ENCODE measurements at places on chromosomes 3 and 15.

- no peak for DNase-seq
Measured at GRCh38 chr15:76991048-76991447, 3.9 kb upstream of the PSTPIP1 start.

- no peak for DNase-seq
Measured at GRCh38 chr3:100761951-100762350, 52.7 kb downstream of the TFG start.

- no peak for DNase-seq
Measured at GRCh38 chr3:73681610-73682009, 56.9 kb upstream of the PDZRN3 start.

- no peak for DNase-seq
Measured at GRCh38 chr15:92724144-92724543, 68.6 kb upstream of the FAM174B start.

DNA sequence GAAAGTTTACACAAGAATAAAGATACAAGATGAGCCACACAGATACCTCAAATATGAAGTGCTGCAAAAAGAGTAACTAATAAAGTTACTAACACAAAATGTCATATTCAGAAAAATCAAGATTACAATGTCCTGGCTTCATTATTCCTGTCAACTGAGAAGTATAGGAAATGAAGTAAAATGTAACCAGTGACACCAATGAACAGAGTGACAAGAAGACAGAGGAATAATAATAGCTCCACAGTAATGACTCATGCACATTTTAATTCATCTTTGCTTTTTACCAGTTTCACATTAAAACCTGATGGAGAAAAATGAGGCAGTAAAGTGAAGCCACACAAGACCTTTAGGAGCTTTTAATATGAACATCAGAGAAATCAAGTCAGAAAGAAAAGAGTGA lies 214.1 kb downstream of the ZBBX start:
- no peak for DNase-seq

- peak; percentile 48 for DNase-seq
Measured at GRCh38 chr15:66293419-66294156, at the start of gene DIS3L. Gene DIS3L (plus strand): TSS chr15:66293568. CDS start chr15:66293597, 29 bp downstream.

DNA sequence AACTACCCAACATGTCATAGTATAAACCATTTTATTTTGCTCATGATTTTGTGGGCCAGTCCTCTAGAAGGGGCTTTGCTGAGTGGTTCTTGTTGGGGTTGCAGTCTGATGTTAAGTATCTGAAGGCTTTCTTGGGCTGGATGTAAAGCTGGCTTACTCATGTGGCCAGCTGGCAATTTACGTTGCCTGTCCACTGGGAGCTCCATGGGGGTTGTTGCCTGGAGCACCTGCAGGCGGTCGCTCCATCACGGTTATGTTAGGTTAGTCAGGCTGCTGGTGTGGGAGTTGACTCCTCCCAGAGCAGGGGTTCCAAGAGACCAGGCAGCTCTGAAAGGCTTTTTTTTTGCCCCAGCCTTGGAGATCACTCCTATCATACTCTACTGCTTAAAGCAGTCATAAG lies 98.1 kb downstream of the NR1D2 start:
- no peak for DNase-seq

All from stimulated activated CD8-positive, alpha-beta memory T cell treated with anti-CD3 and anti-CD28 coated beads, Interleukin-12 subunit alpha, Interleukin-12 subunit beta, amount 100 ng/mL, for 4 hours (primary cell).